ENCODE measurements at places on chromosomes 11 and 22.

DNA sequence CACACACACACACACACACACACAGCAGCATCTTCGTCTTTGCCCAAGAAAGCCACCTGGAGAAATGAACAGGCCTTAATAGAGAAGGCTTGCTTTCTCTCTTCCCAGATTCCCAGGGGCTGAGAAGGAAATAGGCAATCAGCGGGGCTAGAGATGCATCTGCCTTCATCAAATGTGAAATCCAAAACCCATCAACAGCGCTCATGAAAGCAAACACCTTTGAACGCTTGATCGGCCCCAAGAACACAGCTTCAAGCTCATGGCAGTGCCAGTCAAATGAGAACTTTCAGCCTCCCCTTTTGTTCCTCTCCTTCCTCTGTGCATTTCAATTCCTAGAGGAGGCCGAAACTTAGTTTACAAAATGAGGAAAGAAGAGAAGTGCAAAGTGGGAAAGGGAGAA is 122.7 kb downstream of the EFCAB6 start:
- DNase-seq: no peak

GRCh38 chr11:85828640-85828978 is 17.7 kb upstream of the SYTL2 start:
- no peak for DNase-seq

DNA sequence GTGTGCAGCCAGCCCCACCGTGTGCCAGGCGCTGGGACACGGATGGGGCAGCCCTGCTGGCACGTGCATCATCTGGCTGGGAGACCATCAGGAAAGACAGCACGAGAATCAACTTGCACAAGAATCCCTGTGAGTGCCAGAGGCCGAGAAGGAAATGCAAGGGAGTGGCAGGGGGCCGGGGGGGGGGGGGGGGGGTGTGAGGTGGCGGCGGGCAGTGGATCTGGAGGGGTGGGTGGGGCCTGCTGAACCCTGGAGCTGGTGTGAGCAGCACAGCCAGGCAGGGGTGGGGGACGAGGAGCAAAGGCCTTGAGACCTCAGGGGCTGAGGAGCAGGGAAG is 14.0 kb upstream of the FLRT1 start:
- no peak for DNase-seq

DNA sequence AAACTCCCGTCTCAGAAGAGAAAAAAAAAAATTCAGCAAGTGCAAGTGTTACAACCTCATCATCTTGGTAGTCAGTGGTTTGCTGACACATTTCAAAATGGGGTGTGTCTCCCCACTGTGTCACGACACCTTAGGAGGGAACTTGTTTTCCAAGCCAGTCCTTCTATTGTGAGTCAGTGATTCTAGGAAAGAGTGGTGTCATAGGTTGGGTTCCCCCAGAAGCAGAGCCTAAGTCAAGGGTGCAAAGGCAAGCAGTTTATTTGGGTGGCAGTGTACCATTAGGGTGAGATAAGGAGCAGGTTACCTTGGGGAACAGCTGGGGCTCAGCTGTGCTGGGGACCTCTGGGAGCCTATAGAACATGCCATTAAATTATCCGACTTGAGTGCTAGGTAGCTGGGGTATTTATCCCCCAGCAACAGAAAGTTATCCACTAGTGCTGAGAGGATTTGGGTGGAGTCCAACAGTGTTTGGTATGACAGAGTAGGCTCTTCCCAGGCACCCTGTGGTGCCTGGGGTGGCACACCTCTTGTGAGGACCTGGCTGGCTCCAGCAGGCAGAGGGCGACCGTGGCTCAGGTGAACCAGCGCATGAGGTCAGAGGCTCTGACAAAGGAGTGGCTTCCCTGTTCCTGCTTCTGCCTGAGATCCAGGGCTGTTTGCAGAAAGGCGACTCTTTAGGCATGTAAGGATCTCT is 41.7 kb downstream of the KIAA1671 start:
- DNase-seq: no peak

DNA sequence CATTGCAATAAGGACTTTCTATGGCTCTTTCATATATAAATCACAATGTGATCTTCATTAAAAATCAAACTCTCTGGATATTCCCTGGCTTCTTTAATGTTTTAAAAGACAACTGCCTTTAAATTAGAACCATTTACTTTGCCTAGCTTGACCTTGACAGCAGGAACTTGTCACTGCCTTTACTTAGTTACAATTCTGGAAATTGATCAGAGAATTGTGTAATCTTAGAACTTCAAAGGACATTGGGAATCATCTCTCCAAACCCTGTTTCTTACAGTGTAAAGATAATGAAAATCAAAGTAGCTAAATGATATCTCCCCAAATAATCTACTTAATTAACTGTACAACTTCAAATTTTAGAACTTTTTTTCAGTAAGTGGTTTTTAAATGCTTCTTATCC is 517.6 kb upstream of the CCDC179 start:
- no peak for DNase-seq

DNA sequence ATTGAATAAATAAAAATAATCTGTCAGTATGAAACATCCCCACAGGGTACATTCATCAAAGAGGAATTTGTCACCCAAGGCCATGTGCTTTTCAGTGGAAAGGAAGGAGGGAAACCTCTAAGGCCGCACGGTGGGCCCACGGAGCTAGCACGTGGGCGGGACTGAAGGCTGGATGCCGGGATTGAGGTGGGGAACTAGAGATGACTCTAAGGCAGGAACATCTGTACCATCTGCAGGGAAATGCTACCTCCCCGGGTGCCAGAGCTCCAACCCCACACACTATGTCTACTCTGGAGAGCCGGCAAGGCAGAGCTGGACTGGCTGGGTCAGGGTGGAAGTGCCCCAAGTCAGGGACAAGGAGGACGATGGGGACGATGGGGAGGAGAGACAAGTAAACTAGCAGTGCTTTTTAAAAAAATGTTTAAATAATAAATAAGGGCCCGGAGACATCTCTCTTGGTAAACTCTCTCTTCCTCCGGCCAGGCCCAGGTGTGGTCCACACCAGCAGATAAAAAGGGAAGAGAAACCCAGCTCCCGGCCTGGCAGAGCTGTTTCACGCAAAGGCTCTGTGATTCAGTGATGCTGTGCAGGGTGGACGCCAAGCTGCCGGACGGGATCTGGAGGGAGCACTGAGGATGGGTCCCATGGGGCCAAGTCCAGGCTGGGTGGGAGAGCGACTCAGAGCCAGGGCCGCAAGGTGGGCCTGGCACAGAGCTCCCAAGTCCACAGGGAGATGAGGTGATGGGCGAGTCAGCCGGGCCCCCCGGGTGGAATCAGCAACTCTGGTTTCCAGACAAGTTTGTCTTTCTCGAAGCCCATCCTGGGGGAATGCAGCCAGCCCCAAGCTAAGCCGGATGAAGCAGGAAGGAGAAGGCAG is 5.8 kb downstream of the LIF start:
- no peak for DNase-seq

DNA sequence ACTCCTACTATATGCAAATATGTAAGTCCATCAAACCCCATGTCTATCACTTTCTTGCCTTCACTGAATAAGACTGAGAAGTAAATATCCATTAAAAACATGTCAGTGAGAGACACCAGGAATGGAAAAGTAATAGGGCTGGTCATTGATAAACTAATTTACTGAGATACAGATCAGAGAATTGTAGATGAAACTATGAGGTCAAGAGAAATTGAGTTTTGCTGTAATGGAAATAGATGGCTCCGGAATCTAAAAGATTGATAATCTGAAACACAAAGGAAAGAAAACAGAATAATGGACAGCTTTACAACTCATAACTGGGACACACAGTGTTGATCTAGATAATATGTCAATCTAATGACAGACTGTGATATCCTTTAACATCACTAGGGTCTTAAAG is 1018.3 kb upstream of the RAG2 start:
- DNase-seq: no peak

GRCh38 chr22:40560551-40560950 is 76.0 kb downstream of the MRTFA start:
- DNase-seq: peak; percentile 36

GRCh38 chr11:110076371-110076965 is 16.7 kb upstream of the ZC3H12C start:
- no peak for DNase-seq

DNA sequence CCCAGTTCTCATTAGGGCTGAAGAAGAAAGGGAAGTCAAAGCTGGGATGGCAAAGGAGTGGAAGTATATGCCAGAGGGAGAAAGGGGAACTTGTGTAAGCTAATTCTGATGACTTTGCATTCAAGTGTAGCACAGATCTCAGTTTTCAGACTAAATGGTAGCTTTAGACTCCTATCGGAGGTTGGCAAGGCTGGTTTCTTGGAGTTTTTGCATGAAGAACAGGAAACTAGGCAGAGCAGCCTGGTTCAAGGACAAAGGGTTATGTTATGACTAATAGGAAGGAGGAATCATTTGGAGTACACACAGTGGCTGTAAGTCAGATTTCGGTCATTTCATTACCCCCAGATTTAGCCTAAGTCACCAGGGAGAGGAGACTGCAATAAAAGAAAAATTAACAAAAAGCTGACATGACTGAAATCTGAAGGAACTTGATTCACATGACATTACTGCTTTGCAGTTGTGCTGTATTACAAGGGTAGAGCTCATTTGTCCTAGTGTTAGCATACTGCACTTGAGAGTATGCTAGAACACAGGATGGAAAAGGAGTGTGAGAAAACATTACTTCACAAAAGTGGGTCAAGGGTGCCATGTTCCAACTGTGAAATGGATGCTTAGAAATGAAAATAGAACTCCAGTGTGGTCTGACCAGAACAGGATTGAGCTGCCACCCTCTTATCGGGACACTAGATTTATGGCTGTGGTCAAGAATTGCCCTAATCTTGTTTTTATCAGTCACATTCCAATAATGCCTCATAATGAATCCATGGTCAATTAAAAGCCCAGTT is 23.6 kb downstream of the ADM start:
- DNase-seq: no peak

DNA sequence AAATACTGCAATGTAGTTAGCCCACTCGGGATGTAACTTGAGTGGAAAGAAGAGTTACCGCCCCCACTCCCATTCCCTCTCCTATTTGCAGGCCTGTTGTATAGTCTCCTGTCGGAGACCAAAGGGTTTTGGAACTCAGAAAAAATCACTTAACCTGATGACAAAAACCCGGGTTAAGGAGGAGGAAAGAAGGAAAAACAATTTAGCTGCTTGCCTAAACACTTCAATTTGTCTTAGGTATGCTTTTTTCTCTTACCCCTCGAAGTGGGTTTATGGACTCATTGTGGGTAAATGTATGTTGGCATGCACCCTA is 2.2 kb downstream of the YAP1 start:
- no peak for DNase-seq

- DNase-seq: no peak
Observed at GRCh38 chr22:30874431-30875370, 93.9 kb downstream of the MORC2 start.

- DNase-seq: no peak
Observed at GRCh38 chr11:102457056-102457677, 4.6 kb upstream of the TMEM123 start.

GRCh38 chr11:133337193-133337592 is 195.1 kb downstream of the OPCML start:
- DNase-seq: no peak

- DNase-seq: no peak
Observed at GRCh38 chr11:34997952-34998528, 81.6 kb downstream of the PDHX start.

GRCh38 chr11:85313741-85314140 is 313.4 kb downstream of the DLG2 start:
- DNase-seq: no peak

DNA sequence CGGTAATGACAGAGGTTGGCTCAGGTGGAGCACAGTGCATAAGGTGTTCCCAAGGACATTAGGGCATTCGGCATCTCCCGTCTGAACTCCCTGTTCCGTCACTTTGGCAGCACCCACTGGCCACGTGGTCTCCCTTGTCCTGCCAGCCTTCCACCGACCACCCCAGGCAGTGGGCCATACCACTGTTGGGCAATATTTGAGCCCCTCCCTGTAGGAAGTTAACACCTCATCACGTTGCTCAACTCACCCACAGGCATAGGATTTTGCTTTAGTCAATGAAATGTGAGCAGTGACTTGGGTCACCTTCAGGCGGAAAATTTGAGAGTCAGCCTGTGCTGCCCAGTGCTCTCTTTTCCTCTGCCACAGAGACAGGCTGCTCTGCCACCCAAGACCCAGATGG is 44.0 kb downstream of the SERPINH1 start:
- no peak for DNase-seq

DNA sequence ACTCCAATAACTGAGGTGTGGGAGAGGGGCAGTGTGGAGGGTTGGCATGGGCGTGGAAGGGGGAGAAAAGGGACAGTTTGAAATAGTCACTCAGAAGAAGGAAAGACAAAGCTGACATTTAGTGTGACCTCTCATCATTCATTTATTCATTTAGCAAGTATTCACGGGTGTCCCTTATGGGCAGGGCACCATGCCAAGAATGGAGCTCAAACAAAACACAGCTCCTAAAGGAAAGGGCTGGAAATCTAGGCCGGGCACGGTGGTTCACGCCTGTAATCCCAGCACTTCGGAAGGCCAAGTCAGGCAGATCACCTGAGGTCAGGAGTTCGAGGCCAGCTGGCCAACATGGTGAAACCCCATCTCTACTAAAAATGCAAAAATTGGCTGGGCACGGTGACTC is 19.4 kb upstream of the DGKZ start:
- DNase-seq: no peak

All from non-pigmented ciliary epithelial cell (primary cell).